Stimulated activated CD8-positive, alpha-beta memory T cell treated with anti-CD3 and anti-CD28 coated beads, Interleukin-7, amount 100 ng/mL, for 1 hour (primary cell): ENCODE measurements at places on chromosomes 2 and 18.

DNA sequence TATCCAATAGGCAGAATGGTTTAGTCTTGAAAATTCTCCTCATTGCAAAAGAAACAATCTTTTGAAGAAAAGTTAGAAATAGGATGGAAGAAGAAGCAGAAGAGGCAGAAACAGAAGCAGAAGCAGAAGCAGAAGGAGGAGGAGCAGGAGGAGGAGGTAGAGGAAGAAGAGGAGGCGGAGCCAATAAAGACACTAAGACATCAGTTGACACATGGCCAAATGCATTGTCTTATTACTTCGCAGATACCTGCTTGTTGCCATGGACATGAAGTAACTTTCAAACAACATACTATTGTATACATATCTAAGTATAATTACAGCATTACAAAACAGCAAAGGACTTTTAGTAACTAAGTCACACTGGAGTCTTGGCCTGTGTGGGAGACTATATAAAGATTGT, 606.3 kb downstream of the METTL4 start:
- DNase-seq = no peak

DNA sequence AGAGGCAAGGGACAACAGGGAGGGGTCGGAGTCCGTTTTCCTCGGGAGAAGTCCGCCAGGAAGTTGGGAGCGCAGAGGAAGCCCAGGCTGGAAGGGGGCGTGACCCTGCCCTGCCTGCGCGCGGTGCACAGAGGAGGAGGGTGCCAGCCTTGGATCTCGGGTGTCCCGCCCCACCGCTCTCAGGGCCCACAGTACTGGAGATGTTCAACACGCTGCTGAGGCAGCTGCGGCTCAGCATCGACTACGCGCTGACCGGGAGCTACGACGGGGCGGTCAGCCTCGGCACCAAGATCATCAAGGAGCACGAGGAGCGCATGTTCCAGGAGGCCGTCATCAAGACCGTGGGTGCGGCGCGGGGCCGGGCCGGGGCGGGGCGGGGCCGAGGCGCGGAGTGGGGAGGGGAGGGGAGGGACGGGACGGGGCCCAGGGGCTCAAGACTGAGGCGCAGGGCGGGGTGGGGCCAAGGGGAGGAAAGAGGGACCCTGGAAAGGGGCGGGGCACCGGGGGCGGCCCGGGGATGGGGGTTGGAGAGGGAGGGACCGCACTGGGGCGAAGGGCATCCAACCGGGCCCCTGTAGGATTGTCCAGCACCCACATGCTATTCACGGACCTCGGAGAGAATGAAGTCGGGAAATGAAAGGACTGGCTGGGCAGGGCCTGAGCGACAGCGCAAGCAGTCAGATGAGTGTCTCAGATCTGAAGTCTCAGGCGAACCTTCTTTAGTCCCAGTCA, 36.6 kb downstream of the POMC start:
- DNase-seq = no peak

DNA sequence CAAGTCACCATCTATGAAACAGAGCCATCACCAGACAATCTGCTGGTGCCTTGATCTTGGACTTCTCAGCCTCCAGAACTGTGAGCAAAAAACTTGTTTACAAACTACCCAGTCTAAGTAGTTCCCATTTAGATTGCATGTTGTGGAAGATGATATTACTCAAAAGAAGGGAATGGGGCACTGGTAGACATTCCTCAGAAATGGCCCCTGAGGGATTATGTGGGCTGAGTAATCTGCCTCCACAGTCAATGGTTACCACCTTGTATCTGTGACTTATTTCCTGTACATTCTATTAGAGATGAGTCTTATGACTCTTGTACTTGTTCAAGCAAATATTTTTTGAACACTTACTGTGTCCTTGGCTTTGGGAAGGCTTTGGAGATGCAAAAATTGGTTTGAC, 160.4 kb downstream of the NUP35 start:
- no peak for DNase-seq

DNA sequence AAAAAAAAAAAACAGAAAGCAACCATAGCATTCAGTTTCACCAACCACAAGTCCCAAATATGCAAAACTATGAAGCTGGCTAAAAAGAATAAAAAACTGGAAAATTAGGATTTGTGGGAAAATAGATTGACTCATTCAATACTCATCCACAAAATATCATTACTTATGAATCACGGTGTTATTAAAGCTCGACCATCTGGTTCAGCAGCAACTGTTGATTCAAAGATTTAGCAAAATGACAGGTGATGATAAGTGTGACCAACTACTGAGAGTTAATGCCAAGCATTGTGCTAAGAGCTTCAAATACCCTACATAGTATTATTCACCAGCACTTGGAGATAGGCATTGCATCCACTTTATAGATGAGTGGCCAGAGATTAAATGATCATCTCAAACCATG, 26.2 kb upstream of the XDH start:
- DNase-seq = no peak

DNA sequence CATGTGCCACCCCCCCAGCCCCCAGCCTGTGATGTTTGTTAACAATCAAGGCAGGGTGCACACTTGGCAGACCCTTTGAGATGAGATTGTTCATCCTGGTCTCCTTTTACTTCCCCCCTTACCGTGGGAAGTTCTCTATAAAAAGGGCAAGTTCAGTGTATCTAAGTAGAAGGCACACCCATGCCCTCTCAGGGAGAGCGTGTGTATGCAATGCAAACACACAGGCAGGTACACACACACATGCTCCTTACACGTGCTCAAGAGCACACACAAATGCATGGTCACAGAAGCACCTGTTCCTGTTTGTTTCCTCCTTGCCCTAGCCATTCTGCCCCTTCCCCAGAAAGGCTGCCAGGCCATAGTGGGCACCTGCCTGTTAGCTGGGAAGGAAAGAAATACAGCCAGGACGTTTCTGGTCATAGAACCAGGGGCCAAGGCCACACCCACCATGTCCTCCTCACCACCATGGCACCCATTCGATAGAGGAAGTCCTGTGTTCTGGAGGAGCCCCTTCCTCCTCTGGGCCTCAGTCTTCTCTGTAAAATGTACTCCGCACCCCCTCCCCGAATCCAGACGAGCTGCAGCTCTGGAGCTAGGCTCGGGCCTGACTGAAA, 3.1 kb downstream of the ATOH8 start:
- no peak for DNase-seq

DNA sequence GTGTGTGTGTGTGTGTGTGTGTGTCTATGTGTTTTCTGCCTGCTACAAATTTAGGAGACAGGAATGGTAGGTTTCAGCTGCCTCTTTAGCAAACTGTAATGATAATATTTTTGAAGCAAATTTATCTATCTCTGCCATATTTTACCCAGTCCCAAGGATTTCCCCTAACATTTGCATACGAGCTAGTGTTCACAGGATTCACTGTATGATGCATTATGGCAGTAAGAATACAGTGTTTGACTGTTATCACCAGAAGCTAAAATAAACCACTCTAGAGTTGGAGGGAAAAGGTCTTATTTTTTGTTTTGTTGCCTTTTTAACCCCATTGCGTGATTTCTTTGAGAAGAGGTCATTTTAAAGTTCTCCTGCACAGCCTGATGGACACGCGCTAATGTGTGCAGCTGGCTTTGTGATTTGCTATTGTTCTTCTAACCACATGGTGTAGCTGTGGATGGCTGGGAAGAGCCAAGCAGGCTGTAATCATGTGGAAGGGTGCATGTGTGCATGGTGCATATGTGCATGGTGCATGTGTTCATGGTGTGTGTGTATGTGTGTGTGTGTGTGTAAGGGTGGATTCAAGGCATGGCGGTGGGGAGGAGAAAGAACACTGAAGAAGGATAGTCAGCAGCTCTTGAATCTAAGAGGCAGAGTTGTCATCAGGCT, 62.4 kb downstream of the PLB1 start:
- no peak for DNase-seq

DNA sequence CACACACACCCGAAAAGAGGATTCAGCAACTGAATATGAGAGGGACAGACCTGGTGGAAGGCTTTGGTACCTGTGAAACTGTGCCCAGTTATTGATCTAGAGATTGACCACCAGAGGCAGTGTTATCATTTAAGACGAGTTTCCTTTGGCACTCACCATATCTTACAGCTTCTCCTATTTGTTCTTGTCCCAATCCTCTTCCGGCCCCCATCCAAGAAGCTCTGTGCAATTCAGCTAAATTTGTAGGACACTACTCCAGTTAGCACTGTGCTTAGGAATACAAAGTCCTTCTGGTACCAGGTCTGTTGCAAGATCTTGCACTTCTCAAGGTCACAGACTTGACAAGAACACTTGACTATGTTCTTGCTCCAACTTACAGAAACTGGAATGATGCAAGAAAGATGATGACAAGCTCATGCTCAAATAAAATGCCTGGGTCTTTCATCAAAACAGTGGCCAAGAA, 177.7 kb downstream of the TMEM247 start:
- DNase-seq = no peak

- DNase-seq = no peak
These were observed 32.4 kb downstream of the INPP4A start for GRCh38 chr2:98477036-98477435.

DNA sequence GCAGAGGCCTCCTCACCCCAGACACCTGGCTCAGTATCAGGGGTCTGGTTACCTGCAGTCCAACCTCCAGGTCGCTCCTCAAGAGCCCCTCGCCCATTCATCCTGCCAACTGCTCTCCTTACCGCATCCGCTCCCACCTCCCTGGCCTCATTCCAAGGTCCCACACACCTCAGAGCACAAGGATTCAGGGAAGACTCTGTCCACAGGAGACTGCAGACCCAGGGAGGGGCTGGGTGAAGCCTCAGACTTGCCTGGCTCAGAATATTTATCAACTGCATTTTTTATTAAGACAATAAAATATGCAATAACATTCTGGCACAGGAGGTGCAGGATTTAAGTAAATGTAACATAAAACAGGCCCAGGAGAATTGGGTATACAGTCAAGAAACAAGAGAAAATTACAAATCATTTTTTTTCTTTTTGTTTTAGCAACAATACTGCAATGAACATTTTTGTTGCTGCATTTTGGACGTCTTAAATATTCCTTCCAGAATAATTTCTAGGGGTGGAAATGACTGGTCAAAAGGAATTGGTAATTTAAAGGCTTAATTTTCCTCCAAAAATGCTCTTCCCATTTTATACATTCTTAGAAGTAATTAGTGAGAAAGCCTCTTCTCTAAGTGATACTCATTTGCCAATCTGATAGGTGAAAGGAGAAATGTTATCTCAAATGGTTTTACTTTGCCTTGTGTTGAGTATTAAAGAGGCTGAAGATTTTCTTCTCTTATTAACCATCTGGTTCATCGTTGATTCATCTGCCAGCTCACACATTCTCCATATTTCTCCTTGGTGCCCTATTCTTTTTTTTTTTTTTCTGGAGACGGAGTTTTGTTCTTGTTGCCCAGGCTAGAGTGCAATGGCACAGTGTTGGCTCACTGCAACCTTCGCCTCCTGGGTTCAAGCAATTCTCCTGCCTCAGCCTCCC, 42.5 kb downstream of the TEX44 start:
- DNase-seq = no peak

DNA sequence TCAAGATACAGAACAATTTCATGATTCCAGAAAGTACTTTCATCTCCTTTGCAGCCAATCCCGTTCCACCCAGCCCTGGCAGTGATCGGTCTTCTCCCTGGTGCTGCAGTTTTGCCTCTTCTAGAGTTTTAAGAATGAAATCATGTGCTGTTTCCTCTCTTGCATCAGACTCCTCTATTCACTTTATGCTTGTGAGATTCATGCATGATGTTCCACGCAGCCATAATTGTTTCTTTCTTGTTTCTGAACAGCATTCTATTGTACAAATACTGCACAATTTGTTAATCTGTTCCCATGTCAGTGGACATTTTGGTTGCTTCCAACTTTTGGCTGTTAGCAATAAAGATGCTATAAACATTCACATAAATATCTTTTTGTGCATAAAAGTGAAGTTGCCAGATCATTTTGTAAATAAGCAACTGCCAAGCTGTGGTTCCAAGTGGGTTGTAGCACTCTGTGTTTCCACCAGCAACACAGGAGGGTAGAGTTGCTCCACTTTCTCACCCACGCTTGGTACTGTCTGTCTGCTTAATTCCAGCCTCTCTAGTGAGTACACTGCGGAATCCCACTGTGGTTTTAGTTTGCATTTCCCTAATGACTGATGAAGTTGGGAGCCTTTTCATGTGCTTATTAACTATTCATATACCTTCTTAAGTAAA, 104.5 kb downstream of the TWIST2 start:
- DNase-seq = no peak

DNA sequence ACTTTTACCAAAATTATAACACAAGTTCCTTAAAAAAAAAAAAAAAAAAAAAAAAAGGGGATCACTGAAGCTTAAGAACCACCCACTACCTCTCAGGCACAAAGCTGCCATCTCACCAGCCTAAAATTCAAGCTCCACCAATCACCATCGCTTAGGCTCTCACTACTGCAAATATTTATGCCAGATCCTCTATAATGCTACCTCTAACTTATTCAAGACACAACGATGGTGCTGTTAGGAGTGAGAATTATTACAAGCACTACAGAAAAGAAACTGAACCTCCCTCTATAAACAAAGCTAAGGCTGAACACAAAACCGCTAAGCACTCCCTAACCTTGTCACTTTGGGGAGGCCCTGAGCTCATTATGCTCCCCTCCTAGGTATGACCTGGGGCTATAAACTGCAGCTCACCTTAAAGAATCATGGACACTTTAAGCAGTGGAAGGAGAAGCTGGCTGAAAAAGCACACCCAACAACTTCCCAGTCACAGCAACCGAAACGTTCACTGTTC, 3.6 kb downstream of the FZD5 start:
- DNase-seq = no peak

DNA sequence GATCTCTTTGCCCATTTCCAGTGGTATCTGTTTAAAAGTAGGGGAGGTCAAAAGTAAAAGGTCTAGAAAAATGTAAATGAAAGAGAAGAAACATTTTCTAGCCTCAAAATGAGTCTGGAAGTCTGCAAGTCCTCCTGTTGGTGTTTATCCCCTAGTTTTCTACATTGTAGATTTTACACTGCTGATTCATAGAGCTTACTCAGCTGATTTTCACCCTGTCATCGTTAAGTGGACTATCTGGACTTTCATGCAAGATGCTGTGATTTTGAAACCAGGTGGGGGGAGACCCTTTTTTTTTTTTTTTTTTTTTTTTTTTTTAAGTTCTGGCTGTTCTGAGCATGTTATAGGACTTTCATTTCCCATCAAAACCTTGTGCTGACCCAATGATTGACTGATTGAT, 10.3 kb downstream of the HOXD3 start:
- no peak for DNase-seq

DNA sequence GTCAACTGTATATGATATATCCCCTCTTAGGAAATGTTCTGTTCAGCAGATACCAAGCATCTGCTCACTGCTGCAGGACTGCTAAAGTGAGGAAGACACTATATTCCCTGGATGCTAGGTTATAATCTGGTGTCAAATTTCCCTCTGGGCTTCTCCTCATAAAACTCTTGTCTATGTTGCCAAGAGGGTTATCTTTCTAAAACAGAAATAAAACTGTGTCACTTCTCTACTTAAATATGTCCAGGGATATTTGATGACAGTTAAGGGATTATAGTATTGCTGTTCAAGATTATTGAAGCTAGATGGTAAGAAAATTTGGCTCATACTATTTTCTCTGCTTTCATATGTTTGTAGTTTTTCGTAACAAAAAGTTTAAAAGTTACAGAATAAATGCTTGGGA, 30.5 kb upstream of the SNRNP27 start:
- no peak for DNase-seq

GRCh38 chr18:77049938-77050337, 82.6 kb downstream of the MBP start:
- DNase-seq = no peak

- DNase-seq = no peak
These were observed 49.2 kb upstream of the GPR155 start for GRCh38 chr2:174535757-174536703.
